Neural progenitor cell (in vitro differentiated cells): ENCODE measurements at places on chromosomes 13 and 19. TPM values are rescaled to one million over a fixed set of nuclear protein-coding genes. Genes with fewer than 3 reads are reported as not detected.

GRCh38 chr19:17333611-17334413 lies 843 bp downstream of the ANO8 start:
- DNase-seq, result peak; percentile 50

- DNase-seq, result no peak
These were observed 1.7 kb downstream of the MAP3K10 start for GRCh38 chr19:40192758-40193586.

- DNase-seq, result peak; percentile 16
These were observed at the start of gene GRK1 for GRCh38 chr13:113666951-113667701. Gene GRK1, plus strand, starts transcription at chr13:113667219. Its CDS starts 168 bp downstream, at chr13:113667387.

GRCh38 chr13:99000137-99000536 lies 22.3 kb upstream of the DOCK9 start:
- DNase-seq, result no peak

DNA sequence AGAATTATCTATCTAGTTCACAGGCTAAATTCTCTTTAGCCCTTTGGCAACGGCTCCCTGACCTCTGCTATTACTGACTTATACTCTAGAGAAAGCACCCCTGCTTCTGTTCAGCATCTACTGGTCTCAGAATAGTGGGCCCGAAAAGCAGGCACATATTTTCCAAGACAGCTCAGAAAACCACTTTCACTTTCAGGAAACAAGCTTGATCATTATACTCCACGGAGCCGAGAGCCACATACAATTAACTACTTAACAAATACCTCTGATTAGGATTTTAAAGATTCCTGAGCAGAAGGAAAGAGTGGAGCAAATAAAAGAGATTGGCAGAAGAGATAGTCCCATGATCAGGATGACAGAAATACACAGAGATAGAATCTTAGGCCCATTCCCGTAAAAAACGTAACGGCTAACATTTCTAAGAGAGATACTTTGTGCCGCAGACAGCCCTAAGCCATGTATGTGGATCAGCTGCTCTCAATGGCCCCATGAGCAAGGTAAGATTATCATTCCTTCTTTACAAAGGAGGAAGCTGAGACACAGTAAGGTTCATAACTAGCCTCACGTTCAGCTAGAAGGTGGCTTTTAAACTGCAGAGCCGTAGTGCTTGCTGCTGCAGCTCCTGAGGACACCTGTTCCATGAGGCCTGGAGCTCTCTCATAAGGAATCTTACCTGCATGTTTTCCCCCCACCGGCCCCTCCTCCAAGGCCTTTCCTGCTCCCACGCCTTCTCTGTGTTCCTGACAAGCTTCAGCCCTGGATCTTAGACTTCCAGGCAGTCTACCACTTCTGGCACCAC lies 227.2 kb downstream of the FOXO1 start:
- DNase-seq, result no peak

DNA sequence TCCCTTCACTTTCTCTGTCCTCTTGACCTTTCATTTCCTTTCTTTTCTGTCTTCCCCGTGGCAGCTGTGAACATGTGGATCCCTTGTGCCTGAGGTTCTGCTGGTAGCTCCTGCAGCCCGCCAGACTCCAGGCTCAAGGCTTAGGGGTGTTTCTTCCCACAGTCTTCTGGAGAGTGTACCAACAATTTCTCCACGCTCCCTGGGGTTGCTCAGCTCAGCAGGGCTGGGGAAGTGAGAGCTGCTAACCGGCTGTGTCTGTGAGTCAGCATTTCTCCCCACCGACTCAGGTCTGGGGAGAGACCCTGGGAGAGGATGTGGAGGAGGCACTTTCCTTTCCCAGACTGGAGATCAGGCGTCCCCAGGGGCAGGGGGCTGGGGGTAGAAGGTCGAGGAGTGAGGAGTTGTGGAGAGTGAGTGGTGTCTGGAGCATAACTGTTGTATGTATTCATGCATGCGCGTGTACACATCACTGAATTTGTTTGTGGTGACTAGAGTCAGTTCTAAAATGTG lies 193.6 kb downstream of the KCNRG start:
- DNase-seq, result peak; percentile 42

GRCh38 chr13:51628059-51628852 lies 44.0 kb downstream of the WDFY2 start:
- no peak for DNase-seq

DNA sequence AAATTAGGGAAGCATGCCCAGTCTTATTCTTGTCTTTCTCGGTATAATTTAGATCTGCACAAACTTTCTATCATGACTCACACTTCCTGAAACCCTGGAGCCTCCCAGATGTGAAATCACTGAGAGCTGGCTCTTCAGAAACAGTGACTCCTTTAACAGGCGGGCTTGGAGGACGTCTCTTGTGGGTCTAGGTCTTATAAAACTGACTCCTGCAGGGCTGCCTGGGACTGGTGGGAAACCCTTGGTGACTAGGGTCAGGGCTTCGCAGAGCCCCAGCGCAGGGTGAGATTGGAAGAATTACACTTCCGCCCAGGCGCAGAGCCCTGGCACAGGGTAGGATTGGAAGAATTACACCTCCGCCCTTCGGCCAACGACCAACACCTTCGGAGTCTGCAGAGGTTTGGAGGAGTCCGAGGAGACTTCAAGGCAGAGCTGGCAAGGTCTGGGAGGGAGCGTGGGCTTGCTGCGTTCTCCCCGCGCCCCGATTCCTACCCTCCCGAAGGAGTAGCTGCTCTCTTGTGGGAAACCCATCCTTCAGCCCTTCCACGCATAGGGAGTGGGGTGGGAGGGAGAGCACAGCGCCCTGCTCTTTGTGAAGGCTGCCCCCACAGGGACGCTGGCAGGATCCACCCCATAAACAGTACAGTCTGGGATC lies 43.4 kb upstream of the MAP3K10 start:
- no peak for DNase-seq

GRCh38 chr13:113796211-113796963 lies 37.4 kb downstream of the TMEM255B start:
- DNase-seq, result no peak

- no peak for DNase-seq
These were observed 27.6 kb upstream of the MATK start for GRCh38 chr19:3813473-3814392.

DNA sequence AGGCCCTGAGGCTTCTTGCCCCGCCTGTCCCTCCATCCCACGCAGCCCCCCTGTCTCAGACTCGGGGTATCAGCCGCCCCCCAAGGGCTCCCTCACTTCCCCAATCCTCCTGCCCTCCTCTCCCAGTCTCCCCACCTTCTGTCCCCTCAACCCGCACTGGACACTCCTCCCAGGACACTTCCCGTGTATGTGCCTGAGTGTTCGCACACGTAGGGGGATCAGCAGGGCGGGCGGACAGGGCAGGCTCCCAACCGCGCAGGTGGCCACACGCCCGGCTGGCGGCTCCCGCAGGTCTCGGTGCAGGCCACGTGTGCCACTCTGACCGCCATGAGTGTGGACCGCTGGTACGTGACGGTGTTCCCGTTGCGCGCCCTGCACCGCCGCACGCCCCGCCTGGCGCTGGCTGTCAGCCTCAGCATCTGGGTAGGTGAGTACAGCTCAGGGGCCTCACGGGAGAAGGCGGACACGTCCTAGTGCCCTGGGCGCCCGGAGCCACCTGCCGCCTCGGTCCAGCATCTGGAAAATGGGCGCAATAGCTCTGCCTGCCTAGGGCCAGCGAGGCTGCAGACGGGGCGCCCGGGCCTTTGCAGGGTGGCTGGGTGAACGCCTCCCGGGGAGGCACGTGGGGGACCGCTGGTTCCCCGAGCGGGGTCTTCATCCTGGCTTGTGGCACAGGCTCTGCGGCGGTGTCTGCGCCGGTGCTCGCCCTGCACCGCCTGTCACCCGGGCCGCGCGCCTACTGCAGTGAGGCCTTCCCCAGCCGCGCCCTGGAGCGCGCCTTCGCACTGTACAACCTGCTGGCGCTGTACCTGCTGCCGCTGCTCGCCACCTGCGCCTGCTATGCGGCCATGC lies 2.3 kb downstream of the KISS1R start:
- DNase-seq, result peak; percentile 57

GRCh38 chr19:45770192-45771101 lies 1.4 kb upstream of the SIX5 start:
- DNase-seq, result peak; percentile 99

DNA sequence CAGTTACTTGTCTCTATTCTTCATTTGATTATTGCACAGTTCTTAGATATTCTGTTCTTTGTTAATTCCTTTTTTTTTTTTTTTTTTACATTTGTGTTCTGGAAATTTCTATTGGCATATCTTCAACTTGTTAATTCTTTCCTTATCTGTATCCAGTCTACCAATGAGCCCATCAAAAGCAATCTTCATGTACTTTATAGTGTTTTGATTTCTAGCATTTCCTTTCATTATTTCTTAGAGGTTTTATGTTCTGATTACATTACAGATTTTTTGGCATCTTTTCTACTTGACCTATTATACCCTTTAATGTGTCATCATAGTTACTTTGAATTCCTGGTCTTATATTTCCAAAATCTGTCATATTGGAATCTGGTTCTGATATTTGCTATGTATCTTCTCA lies 2194.8 kb downstream of the PCDH9 start:
- no peak for DNase-seq

DNA sequence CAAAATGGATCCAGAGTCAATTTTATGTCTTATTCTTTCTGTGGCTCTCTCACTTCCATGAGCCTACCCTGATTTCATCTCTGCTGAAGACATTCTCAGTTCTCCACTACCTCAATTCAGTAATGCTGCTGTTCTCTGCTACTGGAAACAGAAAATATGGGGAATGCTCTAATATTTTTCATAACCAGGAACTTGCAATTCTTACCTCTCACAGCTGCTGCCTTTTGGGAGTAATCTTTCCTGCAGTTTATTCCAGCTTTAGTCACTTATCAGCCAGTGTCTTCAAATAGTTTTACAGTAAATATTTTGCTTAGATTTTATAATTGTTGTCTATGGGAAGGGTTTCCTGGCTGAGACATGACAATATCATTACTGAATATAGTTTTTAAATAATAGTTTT lies 145.1 kb upstream of the UFM1 start:
- DNase-seq, result no peak

- DNase-seq, result no peak
These were observed 44.0 kb downstream of the COG3 start for GRCh38 chr13:45508776-45509175.

DNA sequence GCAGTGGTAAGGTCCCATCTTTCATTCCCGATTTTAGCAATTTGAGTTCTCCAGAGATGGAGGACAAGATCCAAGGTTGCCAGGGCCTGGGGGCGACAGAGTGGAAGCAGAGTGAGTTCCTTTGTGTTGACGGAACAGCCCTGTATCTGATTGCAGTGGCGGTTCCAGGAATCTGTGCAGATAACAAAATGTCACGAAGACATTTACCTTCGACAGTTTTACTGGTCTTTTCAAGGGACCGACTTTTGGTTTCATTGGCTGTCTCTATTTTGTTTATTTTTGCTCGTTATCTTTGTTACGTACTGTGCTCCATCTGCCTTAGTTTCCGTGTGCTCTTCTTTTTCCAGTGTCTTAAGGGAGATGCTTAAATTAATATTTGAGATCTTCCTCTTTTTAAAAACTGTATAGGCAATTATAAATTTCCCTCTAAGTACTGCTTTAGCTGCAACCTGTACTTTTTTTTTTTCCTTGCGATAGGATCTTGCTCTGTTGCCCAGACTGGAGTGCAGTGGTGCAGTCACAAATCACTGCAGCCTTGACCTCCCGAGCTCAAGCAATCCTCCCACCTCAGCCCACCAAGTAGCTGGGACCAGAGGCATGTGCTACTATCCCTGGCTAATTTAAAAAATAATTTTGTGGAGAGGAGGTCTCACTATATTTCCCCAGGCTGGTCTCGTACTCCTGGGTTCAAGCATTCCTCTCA lies 23.2 kb downstream of the KDM4B start:
- DNase-seq, result no peak

DNA sequence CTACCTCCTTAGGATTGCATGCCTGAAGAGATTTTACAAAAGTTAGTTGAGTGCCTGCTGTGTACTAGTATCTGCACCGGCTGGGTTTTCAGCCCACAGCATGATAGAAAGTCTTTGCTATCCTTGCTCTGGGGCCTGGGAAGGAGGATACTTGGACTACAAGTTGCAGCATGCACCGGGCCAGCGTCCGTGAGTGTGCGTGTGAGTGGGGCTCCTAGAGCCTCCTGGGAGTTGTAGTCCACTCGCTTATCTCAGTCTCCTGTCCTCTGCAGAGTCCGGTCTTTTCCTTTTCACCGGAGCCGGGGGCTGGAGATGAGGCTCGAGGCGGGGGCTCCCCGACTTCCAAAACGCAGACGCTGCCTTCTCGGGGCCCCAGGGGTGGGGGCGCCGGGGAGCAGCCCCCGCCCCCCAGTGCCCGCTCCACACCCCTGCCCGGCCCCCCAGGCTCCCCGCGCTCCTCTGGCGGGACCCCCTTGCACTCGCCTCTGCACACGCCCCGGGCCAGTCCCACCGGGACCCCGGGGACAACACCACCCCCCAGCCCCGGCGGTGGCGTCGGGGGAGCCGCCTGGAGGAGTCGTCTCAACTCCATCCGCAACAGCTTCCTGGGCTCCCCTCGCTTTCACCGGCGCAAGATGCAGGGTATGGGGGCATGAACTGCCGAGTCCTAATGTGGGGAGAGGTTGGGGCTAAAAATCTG lies 20.6 kb downstream of the BRSK1 start:
- peak; percentile 83 for DNase-seq

DNA sequence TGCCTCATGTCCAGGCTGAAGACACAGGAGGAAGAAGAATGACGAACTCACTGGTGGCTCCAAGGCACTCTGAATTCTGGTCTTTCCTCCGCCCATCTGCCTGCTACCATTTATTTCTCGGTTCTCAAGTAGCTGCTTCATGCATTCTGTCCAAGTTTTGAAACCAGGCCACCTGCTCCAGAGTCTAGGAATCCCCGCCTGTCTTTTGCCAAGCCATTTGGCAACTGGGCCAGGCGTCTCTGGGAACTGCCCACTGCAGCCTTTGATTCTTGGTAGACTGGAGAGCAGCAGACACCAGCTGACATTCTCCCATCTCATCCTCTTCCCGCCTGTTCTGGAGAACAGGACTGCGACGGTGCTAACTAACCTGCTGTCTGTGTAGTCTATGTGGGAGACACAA lies 10.8 kb downstream of the SLC35E1 start:
- no peak for DNase-seq

GRCh38 chr13:105974380-105974779 lies 561.1 kb downstream of the EFNB2 start:
- DNase-seq, result no peak

GRCh38 chr13:48232420-48233045 lies 473 bp upstream of the ITM2B start:
- peak; percentile 18 for DNase-seq

- no peak for DNase-seq
These were observed 5.1 kb downstream of the ANKLE1 start for GRCh38 chr19:17286752-17287151.

The MYBPC2 gene
- 0.65 and 0.77 TPM in 2 replicates for total RNA-seq

The CCDC70 gene
- not detected in 2 replicates for total RNA-seq

The AKAP11 gene
- 19.7 and 31.5 TPM in 2 replicates for total RNA-seq

The KRTDAP gene
- not detected in 2 replicates for total RNA-seq

The CEACAM8 gene
- not detected in 2 replicates for total RNA-seq

The PNKP gene
- 41.1 and 72.4 TPM in 2 replicates for total RNA-seq

The TPGS1 gene
- total RNA-seq, result 9.4 and 31.1 TPM in 2 replicates

The LAIR1 gene
- not detected in 2 replicates for total RNA-seq

The SUCLA2 gene
- 55.9 and 100 TPM in 2 replicates for total RNA-seq
